T1000 (cell line): ENCODE measurements at places on chromosomes 6 and 20.

DNA sequence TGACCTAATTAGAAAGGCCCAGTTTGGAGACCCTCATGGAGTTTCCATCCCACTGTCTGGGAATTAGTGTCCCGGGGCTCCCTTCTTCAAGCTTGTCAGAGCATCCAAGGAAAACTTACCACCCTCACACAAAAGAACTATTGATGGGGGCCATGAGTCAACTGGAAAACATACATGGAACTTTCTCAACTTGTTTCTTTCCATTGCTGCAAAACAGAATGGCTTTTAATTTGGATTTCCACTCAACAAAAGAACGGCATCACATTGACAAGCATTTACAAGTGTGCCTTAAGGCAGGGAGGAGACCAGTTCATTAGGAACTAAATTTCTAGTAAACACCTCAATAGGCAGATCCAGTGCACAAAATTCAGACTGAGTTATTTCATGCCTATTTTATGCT, 289.1 kb upstream of the PREP start:
- DNase-seq, result no peak

DNA sequence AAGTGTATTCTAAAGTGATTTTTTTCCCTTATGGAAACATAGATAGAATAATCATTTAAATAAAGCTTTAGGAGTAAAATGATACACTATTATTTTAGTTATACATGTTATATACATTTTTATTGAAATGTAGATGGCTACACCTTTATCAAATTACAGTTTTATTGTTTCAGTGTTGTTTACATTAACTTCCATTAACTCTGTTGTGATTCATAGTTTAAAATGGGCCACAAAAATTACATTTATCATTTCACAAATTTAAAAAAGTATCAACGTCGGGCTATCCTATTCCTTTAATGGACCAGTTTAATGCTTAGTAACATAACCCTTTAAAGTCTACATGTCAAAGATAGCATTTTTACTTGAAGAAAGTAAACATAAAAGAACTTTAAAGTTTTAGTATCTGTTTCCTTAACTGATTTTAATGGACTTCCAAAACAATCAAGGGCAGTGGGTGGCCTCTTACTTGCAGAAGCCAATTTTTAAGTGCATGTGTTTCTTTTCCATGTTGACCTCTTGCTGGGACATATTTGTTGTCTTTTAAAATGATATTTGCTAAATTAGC, 47.8 kb upstream of the FLRT3 start:
- DNase-seq, result no peak

- no peak for DNase-seq
Measured at GRCh38 chr6:108806171-108806570, 42.1 kb upstream of the ARMC2 start.

GRCh38 chr20:53555081-53555480, 38.6 kb downstream of the ZNF217 start:
- no peak for DNase-seq

GRCh38 chr20:15919118-15919517, 654.1 kb downstream of the KIF16B start:
- DNase-seq, result no peak

GRCh38 chr6:87139236-87139635, 16.1 kb upstream of the ZNF292 start:
- no peak for DNase-seq

DNA sequence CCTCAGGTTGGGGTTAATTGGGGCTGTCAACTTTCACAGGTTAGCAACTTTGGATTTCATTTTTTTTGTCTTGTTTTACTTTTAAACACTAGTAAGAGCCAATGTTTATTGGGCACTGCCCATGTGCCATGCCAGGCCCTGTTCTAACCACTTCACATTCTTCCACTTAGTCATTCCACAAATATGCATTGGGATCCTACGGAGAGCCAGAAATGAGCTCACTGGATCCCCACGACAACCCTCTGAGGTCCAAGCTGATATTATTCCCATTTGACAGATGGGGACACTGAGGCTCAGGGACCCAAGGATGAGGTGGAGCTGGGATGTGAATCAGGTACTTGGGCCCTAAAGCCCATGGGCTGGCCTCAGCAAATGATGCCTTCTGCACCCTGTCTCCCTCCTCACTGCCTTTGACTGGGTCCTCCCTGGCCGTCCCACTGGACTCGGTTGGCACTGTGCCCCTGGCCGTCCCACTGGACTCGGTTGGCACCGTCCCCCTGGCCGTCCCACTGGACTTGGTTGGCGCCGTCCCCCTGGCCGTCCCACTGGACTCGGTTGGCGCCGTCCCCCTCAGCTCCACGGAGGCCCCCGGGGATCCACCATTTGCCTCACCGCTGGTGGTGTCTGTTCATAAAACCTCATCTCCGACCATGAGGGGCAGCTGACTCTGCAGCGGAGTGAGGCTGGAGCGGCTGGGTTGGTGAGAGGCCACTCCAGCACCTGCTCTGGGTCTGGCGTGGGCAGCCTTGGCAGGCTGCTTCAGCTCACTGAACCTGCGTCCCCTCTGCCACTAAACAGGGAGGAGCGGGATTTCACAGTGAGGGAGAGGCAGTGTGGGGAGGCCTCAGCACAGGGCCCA, 4.8 kb upstream of the PMEPA1 start:
- DNase-seq, result no peak

- no peak for DNase-seq
Measured at GRCh38 chr20:1858871-1859270, 36.3 kb upstream of the SIRPA start.

GRCh38 chr6:32271429-32271828, 47.6 kb upstream of the NOTCH4 start:
- DNase-seq, result no peak

DNA sequence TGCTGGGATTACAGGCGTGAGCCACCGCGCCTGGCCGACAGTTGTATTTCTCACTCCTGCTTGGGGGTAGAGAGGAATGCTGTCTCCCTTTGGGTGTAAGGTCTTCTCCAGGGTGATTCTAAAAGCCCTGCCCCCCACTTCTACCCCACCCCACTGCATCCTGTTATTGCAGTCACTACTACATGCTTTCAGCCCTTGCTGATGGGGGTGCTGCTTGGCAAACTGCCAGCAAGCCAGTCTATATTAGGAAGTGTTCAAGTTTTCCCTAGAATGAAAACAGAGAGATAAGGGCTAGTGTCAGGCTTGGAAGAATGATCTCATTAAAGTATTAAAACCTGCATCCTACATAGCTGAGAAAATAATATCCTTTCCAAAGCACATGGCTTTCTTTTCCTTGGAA, 31.3 kb downstream of the TTI1 start:
- DNase-seq, result no peak

DNA sequence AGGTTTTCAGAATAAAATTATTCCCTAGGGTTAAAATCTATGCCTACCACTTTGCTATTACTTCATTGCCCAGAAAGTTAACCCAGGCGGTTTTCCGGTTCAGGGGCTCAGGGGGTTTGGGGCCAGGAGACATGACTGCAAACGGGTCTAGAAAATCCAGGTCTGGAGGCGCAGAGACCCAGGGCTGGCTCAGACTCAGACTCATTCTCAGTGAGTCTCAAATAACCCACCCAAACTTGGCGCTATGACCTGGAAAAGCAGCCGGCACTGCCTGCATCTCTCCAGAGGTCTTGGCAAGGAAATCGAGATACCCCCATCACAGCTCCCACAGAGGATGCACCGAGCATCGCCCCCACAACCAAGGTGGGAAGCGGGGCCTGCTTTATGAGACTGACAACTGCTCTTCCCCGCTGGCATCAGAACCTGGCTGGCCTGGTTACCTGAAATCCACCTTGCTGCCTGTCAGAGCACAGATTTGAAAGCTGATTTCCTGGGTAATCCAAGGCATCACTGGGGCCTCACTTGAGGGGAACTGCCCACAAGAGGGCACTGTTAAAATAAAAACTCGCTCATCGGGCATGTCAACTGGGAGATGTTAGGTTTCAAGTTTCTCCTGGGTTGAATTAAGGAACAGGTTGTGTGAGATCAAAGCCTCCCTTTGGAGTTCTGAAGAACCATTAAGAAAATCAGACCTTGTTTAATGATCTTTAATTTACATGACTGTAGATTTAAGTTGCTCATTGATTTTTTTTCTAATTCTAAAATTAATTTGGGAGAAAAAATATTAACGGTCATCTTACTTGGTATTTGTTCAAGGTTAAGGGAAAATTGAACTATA, 55.1 kb downstream of the KIF16B start:
- no peak for DNase-seq

DNA sequence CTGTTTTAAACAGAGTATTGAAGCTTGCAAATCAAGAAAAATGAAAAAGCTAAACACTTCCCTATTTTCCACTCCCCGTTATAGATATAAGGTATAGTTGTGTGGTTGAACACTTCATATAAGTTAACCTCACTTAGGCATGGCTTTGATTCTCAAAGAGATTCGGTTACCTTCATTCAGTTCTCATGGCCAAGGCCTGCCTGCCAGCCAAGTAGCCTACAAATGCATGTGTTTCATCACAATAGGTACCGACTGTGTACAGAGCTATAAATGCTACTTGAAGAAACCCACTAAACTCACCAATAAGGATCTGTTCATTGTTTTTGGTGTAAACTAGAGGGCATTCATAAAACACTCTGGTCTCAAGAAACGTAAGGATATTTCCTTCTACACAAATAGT, 27.8 kb downstream of the PM20D2 start:
- DNase-seq, result no peak

GRCh38 chr6:66731310-66731709, 1024.3 kb upstream of the EYS start:
- DNase-seq, result no peak

- no peak for DNase-seq
Measured at GRCh38 chr20:62879275-62880146, 17.9 kb upstream of the TCFL5 start.

GRCh38 chr6:154614641-154615040, 104.2 kb upstream of the CNKSR3 start:
- DNase-seq, result no peak

DNA sequence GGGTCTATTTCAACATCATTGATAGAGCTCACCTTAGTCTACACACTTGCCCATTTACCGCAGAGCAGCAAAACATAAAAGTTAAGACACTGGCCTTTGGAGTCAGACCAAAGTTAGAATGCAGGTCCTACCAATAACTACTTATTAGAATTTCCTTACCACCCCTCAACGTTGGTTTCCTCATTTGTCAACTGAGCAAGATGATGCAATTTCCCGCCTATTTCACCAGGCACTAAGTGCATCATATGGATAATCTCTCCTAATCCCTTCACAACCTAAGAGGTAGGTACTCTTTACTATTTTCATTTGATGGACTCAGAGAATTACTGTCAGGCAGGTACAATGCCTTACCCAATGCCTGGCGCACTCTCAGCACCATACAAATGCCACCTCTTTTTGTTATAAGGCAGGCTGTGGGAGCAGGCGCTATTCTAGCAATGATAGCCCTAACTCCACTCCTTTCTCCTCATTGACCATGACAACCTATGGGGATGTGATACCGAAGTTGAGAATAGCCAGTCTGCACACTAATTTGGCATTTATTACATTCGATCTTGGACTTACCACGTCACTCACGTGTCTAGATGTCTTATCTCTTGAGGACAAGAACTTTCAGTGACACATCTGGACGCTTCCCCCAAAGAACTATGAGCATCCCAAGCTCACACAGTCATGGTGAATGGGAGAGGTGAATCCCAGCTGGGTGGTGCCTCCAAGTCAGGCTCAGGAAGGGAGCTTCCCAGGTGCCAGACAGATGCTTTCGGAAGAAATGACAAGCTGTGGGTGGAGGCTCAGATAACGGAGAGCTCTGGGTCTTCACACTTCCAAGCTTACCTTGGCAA, 128.1 kb upstream of the STMND1 start:
- DNase-seq, result no peak

DNA sequence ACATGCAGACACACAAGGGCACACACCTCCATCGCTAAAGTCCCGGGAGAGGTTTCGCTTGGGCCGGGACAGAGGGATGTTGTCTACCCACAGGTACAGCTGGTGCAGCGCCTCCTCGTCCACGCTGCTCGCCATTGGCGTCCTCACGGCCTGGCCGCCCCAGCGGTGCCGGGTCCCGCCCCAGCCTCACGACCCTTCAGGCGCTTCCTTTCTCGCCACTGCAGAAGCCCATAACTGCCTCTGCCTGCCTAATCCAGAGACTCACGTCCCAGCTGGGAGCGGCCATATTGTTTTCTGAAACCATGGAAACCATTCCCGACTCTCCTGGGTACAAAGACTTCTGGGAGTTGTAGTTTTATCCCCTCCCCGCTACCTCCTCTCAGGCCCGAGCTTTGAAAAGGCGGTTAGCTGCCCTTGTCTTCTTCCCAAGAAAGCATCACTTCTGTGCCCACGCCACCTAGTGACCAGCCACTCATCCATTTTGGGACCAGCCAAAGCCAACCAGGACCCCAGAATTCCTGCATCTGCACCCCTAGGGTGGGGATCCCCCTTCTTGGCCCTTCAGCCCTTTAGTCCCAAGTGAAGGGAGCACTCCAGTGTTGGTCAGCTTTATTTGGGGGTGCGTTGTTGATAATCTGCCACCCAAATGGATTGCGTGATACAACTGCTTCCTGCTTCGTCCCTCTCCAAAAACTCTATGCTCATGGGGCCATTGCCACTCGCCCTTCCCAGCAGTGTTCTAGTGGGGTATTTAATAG, at the start of gene SPEF1:
TSS of gene SPEF1 (minus strand) at position 296 of the 758 bp plus-strand sequence. CDS start at position 135, 161 bp downstream.
- DNase-seq, result peak; percentile 77

- no peak for DNase-seq
Measured at GRCh38 chr6:129875610-129876520, 14.8 kb upstream of the TMEM244 start.

DNA sequence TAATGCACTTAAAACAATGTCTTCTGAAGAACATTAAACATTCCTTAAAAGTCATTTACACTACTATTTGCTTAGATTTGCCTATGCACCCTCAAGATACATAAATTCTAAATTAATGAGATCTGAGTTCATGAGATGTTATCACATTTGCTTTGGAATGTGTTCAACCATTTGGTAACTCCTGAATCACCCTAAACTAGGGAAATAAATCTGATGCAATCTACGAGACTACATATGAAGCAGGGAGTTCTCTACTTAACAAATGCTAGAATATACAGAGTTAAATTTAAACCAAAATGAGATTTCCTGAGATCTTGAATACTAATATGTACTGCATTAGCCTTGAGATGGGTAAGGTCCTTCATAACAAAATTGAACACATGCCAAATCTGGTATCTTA, 170.1 kb downstream of the CLIC5 start:
- DNase-seq, result no peak

DNA sequence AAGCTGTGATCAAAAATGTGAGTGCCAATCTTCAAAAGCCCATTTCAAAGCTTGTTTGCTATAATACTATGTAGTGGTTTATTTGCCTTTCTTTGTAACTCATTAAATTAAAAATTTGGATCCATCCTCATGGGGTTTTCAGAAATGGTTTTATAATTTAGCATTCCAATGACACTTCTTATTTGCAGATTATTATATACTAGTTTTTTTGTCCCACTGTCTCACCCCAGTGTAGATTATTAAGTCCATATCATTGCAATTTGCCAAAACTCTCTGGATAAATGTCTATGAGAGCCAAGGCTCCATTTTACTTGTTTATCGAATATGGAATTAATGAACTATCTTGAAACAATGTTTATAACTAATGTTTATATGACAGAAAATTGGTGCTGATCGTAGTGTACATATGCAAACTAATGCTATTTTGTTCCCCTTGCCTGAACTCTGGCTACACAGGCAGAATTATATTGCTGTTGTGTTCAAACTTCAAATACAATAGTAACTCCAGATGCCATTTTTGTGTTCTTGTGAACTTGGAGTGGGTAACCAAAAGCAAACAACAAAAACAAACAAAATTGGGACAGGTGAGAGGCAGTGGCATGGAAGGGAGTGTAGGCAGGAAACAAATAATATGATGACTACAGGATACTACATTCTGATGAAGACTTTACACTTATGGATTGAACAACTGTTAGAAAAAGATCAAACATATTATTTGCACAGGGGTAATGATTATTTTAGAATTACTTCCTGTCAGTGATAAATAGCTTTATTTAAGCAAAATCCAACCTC, 307.1 kb upstream of the FLRT3 start:
- DNase-seq, result no peak
